Activated effector memory CD4-positive, alpha-beta T cell treated with anti-CD3 and anti-CD28 coated beads, Interleukin-2, amount 50 U/mL, for 16 hours (primary cell): ENCODE measurements at places on chromosomes 1 and 21.

GRCh38 chr1:114585231-114585630, 3.8 kb upstream of the BCAS2 start:
- no peak for DNase-seq

DNA sequence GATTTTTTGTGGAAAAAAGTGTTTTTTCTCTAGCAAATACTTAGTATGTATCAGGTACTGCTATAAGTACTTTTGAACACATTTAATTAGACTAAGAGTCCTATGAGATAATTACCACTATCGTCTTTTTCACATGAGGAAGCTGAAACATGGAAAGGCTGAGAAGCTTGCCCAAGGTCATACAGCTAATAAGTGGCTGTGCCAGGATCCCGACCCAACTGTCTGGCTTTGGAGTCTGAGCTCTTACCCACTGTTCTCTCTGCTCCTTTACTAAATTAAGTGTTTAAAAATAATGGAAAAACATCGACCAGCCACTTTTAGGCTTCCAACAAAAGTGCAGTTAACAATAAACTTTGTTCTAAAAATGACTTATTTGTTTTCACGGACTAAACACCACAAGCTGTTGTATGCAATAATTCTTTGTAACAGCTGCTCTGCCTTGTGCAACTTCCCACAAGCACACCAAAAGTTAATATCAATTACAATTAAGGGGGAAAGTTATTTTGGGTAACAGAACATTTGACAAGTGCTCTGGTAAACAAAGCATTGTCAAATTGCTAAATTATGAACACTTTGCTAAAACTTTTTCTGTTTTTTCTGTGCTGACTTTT, 75.7 kb downstream of the CRB1 start:
- DNase-seq: no peak

GRCh38 chr1:202016022-202016810, 5.8 kb downstream of the ELF3 start:
- DNase-seq: no peak

GRCh38 chr1:40932006-40932405, 47.5 kb upstream of the CTPS1 start:
- peak; percentile 52 for DNase-seq

DNA sequence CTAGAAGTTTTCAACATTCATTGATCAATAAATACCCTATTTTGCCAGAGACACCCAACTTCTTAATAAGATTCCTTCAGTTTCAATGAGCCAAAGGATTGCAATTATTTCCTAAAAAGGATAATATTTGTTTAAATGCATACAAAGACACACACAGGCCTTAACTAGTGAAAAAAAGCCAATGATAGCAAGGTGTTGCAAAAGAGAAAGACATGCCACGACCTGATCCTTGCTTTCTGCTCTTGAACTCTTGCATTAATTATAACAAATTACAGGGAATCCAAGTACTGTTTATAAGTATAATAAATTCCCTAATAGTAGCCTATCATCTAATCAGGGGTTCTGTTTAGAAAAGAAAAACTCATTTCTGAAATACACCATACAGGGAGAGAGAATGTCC, 131.1 kb downstream of the PTPN14 start:
- DNase-seq: no peak

- DNase-seq: no peak
These were observed 6.8 kb downstream of the SLC5A9 start for GRCh38 chr1:48229317-48229716.
